NCI-H187 treated with DMSO at 0.1 percent for 48 hours (cell line): ENCODE measurements at places on chromosomes 3 and 15.

GRCh38 chr3:135558150-135558783 lies 407.3 kb upstream of the PPP2R3A start:
- no peak for DNase-seq

GRCh38 chr3:133271539-133271938 lies 128.3 kb upstream of the BFSP2 start:
- no peak for DNase-seq

- no peak for DNase-seq
Observed at GRCh38 chr3:4986782-4987537, 7.7 kb downstream of the BHLHE40 start.

- no peak for DNase-seq
Observed at GRCh38 chr3:24601066-24601939, 106.7 kb upstream of the THRB start.

DNA sequence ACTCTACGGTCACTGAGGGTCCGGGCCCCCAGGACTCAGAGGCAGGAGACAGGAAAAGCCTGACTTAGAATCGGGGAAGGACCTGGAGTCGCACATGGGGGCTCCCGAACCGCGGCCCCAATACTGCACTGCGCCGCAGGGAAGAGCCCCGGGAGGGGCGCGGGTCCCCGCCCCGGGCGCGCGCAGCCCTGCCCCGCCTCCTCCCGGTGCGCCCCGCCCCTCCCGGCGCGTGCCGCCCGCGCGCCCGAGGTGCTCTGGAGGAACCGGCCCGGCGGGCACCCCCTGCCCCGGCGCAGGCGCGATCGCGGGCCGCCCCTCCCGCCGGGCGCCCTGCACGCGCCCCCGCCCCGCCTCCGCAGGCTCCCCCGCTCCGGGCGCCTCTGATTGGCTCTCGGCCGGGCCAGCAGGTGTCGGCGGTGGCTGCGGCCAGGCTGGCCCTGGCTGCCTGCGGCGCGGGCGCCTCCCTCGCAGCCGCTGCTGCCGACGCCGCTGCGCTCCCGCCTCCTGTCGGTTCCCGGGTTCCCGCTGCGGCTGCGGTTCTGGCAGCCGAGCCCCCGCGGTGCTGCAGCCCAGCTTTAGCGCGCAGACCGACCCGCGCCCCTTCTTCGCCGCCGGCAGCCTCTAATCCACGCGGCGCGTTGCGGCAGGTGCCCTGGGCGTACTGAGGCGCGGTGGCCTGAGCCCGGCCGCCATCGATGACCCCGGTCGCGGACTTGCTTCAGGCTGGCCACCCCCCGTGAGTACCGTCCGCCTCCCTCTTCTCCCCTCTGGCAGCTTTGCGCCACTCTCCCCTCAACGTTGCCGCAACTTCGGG lies at the start of gene MYRIP:
Gene MYRIP, plus strand, starts transcription at position 429 of the 814 bp plus-strand sequence. CDS start 91,208 bp downstream, outside the sequence.
- no peak for DNase-seq
